ENCODE measurements at places on chromosomes 7 and 10.

- no peak for DNase-seq
These were observed 71.3 kb upstream of the DGKB start for GRCh38 chr7:14973712-14974428.

GRCh38 chr7:131767591-131767990, 211.2 kb upstream of the PODXL start:
- no peak for DNase-seq

- DNase-seq, result no peak
These were observed 52.9 kb downstream of the PARD3 start for GRCh38 chr10:34762156-34762555.

GRCh38 chr7:43847496-43847895, 21.8 kb downstream of the MRPS24 start:
- peak; percentile 9 for DNase-seq

DNA sequence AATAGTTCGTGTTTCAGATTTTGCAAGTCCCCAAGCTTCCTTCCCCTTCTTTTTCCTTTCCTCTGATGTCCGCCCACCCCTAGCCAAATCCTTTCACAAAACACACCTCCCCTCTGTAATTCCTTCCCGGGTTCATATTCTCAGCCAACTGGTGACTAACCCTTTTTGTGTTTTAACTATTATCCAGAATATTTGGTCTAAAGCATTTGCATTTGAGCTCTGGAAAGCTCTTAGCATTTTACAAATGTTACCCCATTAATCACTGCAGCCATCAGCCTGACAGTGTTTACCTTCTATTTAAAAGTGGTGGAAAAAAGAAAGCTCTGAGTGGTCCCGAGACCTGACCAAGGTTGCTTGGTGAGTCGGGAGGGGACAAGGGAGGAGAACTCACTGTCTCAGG, 139.0 kb downstream of the CREB5 start:
- no peak for DNase-seq

DNA sequence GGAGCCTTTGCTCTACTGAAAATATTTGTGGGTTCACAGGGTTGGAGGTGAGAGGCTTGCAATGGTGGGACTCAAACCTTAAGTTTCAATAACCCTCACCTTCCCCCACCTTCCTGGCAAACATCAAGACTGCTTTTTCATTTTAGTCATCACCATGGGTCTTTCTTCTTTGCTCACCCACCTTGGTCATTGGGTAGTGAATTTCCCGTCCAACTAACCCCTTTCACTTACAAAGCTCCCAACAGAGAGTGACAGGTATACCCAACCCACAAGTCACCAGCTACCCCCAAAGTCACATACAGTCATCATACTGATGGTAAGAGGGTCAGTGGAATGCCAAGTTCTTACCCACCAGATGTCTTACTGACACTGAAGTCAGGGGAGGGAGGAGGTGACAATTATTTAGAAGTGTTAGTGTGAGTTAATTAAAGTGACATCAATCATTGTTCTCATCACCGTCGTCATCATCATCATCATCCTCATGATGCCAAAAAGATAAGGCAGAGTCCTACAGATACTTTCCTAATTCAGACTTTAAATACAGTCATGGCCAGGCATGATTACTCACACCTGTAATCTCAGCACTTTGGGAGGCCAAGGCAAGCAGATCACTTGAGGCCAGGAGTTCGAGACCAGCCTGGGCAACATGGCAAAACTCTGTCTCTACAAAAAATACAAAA, 49.0 kb downstream of the PIK3AP1 start:
- DNase-seq, result no peak

- DNase-seq, result no peak
These were observed 62.6 kb upstream of the SEM1 start for GRCh38 chr7:96772139-96772694.

GRCh38 chr7:80807166-80807900, 111.5 kb downstream of the SEMA3C start:
- DNase-seq, result no peak

DNA sequence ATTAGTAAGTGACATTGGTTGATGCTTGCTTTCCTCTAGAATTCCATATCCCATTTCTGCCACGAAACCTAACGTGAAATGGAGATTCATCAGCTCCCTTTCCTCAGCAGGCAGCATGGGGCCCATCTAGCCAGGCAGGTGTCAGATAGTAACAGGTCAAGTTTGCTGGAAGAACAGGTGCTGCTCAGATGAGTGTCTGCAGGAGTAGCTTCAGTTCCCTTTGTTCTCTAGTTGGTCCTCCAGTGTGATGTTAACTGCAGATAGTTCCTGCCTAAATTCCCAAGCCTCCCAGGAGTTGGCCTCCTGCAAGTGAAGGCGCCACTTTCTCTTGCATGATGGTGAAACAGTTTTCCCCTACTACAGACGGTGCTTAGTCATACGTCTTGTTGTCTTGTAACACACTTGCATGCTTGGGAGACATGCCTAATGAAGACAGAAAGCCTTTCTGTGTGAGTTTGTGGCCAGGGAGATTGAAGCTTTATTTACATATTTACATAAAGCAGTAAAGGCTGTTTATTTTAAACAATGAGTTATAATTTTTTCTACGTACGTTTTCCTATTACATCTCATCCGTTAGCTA, 175.4 kb downstream of the CHN2 start:
- DNase-seq, result no peak

DNA sequence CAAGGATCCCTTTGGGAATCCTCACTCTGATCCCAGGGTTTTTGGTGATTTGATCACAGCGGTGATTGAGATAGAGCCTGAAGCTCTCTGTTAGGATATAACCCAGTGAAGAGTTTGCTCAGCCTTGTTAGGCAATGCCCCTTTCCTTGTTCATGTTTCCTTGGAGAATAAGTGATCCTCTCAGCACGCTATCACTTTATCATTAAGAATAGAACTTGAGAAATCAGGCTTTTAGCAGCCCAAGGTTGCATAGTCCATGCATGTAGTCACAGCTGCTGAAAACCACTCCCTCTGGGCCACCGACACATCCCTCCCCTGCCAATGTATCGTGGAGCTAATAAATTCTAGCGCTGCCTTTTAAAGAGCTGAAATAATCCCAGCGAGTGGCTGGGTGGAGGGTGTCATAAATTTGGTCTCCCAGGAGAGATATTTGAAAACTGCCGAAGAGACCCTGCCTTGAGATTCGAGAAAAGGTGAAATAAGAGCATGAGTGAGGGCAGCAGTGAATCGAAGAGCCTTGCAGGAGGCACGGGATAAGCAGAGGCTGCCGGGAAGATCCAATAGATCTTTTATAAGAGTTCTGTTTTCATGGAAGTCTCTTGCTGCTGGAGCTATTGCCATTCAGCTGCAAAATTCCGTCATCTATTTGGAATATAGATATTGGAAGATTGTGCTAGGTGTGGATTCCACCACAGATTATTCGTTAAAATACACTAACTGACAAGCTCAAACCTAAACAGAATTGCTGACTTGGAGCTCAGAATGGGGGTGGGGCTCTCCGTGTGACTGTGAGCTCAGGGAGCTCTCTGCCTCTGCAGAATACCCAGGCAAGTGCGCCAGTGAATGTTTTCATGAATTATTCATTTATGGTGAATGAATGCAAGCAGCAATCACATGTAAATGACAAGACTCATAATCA, 249.8 kb downstream of the TRIL start:
- peak; percentile 83 for DNase-seq

GRCh38 chr7:129538790-129539189, 36.5 kb downstream of the SMKR1 start:
- no peak for DNase-seq

- peak; percentile 18 for DNase-seq
These were observed 7.4 kb downstream of the LRRC20 start for GRCh38 chr10:70374775-70375614.

Measured in AG10803 (cell line).